ENCODE measurements at places on chromosomes 1 and 21.

DNA sequence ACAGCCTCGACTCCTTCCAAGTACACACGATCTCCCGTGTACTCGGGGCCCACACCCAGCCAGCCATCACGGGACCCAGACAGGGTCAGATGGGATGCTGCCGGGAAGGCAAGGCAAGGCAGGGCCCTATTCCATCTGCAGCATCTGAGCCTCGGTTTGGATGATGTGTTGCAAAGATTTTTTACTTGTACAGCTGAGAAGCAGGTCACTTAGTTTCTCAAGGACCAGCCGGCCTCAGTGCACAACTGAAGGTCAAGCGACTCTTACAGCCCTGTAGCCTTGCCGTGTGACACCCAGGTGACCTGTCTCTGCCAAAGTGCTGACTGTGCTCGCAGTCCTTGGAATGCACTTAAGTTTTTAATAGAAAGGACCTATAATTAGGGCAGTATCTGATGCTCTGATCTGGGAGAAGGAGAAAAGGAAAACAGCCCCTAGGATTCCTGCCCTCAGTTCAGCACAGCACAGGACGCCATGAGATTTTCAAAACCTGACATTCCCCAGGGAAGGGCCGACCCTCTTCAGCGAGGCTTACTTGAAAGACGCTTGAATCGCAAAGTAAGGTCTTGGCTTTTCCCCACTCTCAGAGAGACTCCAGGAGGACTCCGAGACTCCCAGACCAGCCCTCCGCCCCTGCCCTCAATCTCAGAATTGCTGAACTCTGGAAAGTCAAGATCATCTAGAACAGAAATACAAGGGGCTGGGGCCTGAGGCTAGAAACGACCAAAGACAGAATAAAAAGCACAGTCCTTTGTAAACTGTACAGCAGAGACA, 1.3 kb downstream of the GPR157 start:
- DNase-seq = no peak

DNA sequence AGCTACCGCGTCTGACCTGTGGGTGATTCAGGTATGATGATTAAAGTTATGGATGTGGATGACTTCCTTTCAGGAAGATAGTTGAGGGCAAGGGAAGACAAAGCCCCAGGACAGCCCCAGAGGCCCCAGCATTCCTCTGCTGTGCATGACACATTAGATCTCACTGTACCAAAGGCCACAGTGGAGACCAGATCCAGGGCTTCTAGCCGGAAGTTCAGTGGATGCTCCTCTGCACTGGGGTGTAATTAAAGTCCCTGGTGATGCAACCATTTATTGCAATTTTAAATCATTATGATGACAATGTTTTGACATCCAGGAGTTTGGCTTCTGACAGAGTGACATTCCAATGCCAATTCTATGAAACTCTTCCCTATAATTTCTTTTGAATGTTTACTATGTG, 5.0 kb downstream of the C4BPA start:
- DNase-seq = no peak

GRCh38 chr1:207822602-207823451, 71.0 kb downstream of the CD46 start:
- peak; percentile 39 for DNase-seq

GRCh38 chr1:96509951-96510350, 211.6 kb upstream of the PTBP2 start:
- no peak for DNase-seq

DNA sequence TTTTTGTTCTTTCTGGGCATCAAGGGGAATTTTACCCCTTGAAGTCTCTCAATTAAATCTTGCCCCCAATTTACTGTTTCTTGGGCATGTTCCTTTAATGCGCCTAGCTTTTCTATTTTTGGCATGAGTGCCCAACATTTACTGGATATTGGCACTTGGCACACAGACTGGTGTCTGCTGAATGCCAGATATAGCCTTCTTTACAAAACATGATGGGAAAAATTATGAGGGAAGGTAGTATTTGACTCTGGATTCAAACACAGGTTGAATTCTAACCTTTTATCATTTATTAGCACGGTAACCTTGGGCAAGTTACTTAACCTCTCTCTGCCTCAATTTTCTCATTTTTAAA, 88.3 kb upstream of the GPR52 start:
- no peak for DNase-seq

DNA sequence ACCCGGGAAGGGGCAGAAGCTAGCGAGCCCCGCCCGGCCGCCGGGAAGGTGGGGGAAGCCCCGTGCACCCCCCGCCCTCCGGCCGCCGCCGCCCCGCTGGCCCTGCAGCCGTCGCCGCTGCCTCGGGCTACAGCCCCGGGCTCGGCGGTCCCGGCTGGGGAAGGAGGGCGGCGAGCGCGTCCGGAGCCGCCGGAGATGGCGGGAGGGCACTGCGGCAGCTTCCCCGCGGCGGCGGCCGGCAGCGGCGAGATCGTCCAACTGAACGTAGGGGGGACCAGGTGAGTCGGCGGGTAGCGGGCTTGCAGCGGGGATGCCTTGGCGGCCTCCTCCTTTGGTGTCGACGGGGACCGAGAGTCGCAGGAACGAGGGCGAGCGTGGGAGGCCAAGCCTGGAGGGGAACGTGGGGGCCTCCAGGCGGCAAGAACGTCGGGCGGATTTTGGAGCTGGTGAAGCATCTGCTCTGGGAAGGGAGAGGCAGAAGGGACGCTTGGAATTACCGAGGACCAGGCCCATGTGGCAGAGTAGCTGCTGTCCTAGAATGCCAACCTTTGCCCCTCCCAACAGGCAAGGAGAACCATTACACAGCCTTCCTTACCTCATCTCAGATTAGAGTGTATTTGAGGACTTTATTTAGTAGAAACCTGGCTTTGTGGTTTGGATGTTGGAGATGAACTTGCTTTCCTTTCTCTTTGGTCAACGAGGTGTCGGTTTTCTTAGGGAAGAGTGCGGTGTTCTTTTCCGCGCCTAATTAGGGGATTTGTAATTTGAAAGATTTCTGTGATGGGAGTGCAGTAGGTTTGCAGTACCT, 591 bp downstream of the KCTD3 start:
- peak; percentile 1 for DNase-seq

DNA sequence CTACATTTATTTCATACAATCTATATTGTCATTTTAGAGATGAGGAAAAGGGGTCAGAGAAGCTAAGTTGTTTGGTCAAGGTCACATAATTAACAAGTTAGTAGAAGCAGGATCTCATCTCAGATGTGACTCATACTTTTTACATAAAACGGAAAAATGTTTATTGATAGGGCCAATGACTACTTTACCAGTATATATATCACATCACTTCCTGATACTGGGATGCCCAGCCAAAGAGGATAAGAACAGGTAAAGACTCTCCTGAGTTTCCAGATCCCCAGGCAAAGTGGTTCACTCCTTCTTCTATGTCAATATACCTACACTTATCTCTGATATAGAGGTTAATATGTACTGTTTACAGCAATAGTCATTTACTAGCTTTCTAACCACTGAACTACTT, 21.0 kb downstream of the YIPF1 start:
- DNase-seq = no peak

- no peak for DNase-seq
These were observed 1.2 kb upstream of the CCDC28B start for GRCh38 chr1:32199043-32199716.

GRCh38 chr1:160973491-160973890, 18.9 kb upstream of the ITLN2 start:
- DNase-seq = no peak

GRCh38 chr21:14675774-14676530, 129.8 kb upstream of the SAMSN1 start:
- DNase-seq = no peak

GRCh38 chr1:165836664-165837482, 9.5 kb downstream of the UCK2 start:
- DNase-seq = no peak

GRCh38 chr21:17901458-17902079, 82.4 kb upstream of the C21orf91 start:
- DNase-seq = no peak

- DNase-seq = no peak
These were observed 11.0 kb upstream of the ZFP69B start for GRCh38 chr1:40439247-40439646.

DNA sequence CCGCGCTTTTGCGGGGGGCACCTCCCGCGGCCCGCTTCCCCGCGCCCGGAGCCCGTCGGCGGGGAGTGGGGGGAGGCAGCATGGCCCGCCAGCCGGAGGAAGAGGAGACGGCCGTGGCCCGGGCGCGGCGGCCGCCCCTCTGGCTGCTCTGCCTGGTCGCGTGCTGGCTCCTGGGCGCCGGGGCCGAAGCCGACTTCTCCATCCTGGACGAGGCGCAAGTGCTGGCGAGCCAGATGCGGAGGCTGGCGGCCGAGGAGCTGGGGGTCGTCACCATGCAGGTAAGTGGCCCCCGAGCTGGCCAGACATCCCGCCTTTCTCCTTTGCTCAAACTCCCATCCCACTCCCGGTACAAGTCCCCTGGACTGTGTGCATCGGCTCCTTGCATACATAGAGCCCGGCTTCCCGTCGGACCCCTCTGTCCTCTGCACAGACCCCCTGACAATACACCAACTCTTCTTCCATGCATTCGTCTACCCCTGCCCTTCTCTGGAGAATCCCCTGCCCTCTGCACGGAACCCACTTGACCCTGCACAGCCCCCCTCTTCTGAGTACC, 812 bp downstream of the CACHD1 start:
- no peak for DNase-seq

DNA sequence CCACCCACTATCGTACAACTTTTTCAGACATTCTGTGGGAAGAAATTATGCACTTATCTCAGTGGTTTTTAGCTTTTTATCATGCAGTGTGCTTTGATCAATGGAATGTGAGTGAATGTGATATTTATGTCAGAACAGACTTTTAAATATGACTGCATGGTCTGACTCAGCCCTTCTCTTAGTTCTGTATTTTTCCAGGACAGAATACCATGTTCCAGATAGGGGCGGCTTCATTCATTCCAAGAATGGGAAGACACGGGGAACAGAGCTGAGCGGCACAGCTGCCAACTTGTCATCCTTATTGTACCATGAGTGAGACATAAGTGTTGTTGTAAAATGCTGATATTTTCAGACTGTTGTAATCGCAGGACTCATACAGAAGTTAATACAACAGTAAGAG, 214.6 kb upstream of the NCAM2 start:
- DNase-seq = no peak

DNA sequence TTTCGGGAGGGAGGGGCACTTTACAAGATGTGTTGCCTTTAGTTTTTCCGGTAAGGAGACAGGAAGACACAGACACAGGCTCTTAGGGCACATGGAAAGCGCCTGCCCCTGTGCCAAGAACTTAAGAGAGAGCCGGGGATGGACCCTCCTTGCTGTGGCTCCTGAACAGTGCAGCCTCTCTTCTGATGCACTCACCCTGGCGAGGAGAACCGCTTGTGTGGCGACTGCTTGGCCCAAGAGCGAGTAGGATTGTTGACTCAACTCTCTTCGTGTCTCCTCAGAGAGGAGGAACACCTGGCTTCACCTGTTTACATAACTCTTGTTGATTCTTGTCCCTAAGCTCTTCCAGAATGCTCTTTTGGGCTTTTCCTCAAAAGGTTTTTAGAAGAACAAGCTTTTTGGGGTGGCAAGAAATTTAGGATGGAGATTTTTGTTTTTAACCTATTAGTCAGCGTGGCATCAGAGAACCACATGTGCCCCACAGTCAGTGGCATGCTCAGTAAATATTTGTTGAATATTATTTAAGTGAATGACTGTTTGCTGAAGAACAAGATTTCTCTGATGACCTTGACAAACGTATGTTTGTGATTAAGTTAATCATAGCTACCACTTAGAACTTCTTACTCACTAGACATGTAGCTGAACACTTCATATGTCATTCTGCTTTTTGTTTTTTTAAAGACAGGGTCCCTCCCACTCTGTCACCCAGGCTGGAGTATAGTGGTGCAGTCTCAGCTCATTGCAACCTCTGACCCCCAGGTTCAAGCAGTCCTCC, 60.6 kb downstream of the NFIA start:
- DNase-seq = no peak

- no peak for DNase-seq
These were observed 6.8 kb downstream of the RPE65 start for GRCh38 chr1:68442822-68443556.

GRCh38 chr1:109027841-109028240, 14.1 kb downstream of the WDR47 start:
- no peak for DNase-seq

DNA sequence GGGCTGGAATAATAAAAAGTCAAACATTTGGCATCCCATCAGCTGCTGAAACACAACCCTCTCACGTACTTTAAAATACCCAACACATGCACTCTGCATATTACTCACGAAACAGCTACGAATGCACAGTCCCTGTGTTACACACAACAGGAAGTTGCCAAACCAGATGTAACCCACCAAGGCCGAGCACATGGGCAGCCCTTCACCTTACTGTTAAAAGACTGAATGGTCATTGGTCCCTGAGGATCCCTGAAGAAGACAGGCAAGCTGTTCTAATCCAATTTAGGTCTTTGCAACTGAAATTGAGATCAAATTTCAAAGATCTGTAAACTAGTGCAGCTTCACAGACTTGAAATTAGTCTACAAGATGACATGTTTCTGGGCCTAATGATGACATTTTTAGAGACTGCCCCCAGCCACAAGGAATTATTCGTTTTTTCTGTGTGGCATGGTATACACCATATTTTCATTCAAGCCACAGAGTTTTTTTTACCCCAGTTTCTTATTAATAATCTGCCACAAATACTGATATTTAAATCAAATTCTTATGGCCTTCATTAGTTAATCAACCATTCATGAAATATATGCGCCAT, 25.6 kb upstream of the IER5 start:
- peak; percentile 21 for DNase-seq

DNA sequence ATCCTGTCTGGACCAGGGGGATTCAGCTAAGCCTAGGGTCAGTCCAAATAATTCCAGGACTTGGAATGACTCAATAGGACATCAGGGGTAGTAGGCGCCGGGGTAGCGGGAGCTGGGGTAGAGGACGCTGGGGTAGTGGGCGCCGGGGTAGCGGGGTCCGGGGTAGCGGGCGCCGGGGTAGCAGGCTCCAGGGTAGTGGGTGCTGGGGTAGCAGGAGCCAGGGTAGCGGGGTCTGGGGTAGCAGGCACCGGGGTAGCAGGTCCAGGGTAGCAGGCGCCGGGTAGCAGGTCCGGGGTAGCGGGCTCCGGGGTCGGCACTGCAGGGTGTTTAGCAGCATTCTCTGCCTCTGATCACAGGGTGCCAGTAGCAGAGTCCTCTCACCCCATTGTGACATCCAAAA, 248.9 kb downstream of the KCNJ6 start:
- DNase-seq = no peak

- no peak for DNase-seq
These were observed 135.2 kb downstream of the PSMG1 start for GRCh38 chr21:39048064-39048463.

DNA sequence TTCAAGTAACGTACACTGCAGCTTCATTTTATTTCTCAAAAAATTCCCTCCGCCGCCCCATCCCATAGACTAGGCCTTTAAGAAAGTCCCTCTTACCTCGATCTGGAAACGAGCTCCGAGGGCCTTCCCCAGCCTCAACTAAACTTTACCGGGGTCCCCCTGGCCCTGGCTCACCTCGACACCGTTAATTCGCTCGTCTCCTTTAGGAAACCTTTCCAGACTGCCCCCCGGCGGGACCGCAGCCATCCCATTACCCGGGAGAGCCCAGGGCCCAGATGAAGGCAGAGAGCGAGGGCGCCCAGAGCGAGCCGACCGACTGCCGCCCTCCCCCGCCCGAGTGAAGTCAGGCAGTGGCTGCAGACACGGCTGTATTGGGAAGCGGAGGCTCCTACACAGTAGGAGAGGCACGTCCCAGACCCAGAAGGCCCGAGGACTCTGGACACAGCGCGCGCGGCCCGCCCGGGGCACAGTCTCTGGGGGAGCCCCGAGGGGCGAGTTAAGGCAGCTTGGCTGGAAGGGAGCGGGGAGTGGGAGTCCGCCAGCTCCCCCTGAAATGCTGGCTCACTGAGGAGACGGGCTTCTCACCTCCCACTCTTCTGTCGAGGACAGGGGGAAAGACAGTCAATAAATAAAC, 14.6 kb downstream of the SEMA6C start:
- no peak for DNase-seq

- no peak for DNase-seq
These were observed 39.1 kb downstream of the MRPS6 start for GRCh38 chr21:34112316-34113033.
